Stimulated activated CD8-positive, alpha-beta memory T cell treated with anti-CD3 and anti-CD28 coated beads, Interleukin-7, amount 100 ng/mL, for 1 hour (primary cell): ENCODE measurements at places on chromosomes 13 and 19.

GRCh38 chr19:8615024-8615423, 4.5 kb upstream of the ADAMTS10 start:
- no peak for DNase-seq

DNA sequence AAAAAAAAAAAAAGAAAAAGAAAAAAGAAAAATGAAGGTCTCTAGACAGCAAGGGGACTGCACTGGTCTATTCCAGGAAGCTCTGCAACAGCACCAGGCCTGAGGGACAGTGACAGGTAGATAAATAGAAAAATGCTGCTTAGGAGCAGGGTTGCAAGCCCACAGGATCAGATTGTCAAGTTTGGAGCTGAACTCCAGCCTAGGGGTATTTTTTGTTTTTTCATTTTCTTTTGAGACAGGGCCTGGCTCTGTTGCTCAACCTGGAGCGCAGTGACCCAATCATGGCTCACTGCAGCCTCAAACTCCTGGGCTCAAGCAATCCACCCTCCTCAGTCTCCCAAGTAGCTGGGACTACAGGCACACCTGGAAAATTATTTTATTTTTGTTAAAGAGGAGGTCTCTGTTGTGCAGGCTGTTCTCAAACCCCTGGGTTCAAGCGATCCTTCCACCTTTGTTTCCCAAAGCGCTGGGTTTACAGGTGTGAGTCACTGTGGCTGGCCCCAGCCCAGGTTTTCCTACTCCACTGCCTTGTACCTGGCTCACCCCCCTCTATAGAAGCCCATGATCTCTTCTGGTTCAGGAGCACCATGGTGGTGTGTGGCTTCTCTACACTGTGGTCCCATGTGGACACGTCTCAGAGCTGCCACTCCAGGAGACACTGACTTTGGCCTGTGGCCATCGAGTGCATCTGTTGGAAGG, 23.9 kb downstream of the POP4 start:
- DNase-seq: no peak

DNA sequence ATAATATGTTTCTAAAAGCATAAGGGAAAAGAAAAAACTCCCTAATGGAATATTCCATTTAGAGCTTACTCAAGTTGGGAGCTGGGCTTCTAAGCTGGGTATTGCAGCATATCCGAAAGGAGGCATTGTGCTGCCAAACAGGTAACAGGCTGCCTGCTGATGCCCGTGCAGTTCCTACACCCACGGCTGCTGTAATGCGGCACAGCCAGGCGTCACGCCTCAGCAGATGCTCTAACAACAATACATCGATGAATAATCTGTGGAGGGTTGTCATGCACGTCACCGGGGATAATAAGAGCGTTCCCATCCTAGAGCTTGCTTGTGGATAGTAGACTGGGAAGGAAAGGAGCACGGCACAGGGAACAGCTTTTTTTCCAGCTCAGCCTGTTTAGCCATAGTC, 1582.1 kb upstream of the SLC10A2 start:
- no peak for DNase-seq

DNA sequence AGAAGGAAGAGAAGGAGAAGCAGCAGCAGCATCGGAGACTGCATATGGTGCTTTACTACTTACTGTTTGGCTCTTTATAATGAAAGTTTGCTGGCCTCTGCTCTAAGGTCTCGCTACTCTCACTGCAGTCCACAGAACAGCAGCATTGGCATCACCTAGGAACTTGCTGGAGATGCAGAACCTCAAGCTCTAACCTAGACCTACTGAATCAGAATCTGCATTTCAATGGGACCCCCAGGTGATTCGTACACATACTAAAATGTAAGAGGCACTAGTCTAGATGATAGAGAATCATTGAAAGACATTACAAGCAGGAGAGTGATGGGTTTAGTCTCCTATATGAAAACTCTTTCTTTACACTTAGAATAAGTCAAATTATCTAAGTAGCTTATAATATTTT, 270.6 kb downstream of the KLF5 start:
- DNase-seq: no peak

- no peak for DNase-seq
Measured at GRCh38 chr13:44903574-44903985, 85.7 kb downstream of the NUFIP1 start.

DNA sequence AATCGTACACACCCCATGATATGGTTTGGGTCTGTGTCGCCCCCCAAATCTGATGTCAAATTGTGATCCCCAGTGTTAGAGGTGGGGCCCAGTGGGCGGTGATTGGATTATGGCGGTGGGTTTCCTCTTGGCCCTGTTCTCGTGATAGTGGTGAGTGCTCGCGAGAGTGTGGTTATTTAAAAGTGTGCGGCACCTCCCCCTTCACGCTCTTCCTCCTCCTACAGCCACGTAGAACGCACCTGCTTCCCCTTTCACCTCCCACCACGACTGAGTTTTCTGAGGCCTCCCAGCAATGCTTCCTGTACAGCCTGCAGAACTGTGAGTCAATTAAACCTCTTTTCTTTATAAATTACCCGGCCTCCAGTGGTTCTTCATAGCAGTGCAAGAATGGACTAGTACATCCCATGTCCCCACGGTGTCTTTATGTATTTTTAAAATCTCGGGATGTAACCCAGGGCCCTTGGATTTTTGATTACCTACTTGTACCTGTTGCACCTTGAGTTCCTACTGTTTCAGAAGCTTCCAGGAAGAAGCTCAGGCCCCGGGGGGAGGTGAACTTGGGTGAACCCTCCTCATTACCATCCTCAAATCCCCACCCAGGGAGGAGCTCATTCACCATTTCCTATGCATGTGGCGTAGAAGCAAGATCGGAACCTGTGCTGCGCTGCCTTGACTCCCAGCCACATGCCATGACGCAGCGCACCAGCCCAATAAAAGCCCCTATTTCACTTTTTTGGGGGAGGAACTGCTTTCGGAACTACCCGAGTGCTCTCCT, 52.4 kb downstream of the TEX29 start:
- DNase-seq: no peak
